ENCODE measurements at places on chromosomes 3 and 15. TPM values are rescaled to one million over a fixed set of nuclear protein-coding genes. Genes with fewer than 3 reads are reported as not detected.

- DNase-seq, result peak; percentile 48
These were observed 369.1 kb downstream of the RBMS3 start for GRCh38 chr3:29649815-29650547.

- no peak for DNase-seq
These were observed 39.8 kb downstream of the TSC22D2 start for GRCh38 chr3:150447631-150448465.

The LEO1 gene
- 16.1 TPM for polyA plus RNA-seq

DNA sequence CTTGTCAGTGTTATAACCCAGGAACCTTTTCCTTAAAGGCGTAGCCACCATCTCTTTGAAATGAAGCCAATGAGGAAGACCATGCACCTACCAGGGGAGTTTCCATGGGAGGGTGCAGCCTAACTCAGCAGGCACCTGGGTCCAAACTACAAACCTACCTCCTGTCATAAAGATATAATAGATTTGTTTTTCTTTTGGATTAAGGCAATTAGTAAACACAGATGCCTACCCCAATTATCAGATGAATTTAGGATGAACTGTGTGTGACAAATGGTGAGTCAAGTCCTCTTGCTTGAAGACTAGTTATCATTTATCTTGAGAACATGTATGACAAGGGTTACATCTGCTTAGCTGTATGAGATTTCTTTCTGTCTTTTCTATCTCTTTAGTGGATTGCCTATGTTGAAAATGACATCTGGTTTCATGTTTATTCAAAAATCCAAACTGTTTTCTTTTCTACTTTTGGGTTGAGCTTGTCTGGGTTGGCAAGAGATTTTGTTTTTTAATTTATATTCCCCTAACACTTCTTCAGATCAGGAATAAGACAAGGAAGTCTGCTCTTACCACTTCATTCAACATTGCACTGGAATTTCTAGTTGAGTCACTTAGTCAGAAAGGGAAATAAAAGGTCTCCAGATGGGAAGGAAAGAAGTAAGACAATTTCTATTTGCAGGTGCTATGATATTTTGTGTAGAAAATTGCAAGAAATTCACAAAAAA, 149.9 kb downstream of the NEK10 start:
- no peak for DNase-seq

- DNase-seq, result no peak
These were observed 74.7 kb downstream of the FBN1 start for GRCh38 chr15:48570822-48571221.

DNA sequence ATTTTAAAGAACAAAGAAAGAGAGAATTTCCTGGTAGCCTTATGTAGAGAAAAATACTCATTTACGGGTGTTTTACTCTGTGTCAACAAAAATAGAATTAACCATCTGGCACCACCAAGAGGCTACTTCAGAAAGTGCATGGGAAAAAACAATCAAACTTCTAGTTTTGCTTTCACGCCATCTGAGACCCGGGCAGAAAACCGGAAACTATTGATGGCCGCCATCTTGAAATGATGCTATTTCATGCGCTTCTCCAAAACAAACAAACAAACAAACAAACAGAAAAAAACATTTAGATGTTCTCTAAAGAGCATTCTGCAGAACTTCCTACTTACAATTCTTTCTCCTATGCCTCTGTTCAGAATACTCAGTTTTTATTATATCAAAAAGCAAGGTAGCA, 49.4 kb upstream of the SYNPR start:
- DNase-seq, result peak; percentile 69

DNA sequence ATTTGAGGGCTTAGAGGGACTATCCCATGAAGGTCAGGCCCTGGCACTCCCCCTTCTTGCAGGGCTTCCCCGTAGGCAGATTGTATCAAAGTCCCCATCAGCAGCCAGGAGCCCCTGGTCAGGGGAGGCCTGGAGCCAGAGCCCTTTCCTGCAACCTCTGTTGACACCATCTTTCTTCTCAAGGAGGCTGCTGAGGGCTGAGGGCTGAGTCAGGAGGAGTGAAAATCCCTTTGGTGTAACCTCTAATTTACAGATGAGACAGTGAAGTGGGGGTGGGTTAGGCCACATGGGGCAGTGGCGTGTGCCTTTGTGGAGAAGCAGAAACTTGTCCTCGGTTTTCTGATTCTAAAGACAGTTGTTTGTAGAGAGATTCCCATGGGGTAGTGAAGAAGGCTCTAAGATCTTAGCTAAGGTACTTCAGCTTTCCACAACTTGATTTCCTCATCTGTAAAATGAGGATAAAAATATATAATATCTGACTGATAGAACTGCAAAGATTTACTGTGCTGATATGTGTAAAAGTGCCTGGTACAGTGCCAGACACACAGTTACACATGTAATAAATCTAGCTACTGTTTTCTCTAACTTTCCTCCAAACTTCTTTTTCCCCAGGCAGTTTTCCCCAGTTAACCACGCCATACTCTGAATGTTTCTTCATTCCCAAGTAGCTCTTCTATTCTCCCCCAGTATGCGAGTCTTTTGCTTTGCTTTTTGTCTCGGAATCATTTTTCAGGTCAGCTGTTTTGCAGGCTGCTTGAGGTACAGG, 249.4 kb upstream of the TPM1 start:
- DNase-seq, result no peak

The CHDH gene
- 0.15 TPM for polyA plus RNA-seq

GRCh38 chr3:71180524-71180923, 403.0 kb downstream of the FOXP1 start:
- no peak for DNase-seq

- DNase-seq, result no peak
These were observed 52.4 kb upstream of the NR2E3 start for GRCh38 chr15:71757741-71758530.

DNA sequence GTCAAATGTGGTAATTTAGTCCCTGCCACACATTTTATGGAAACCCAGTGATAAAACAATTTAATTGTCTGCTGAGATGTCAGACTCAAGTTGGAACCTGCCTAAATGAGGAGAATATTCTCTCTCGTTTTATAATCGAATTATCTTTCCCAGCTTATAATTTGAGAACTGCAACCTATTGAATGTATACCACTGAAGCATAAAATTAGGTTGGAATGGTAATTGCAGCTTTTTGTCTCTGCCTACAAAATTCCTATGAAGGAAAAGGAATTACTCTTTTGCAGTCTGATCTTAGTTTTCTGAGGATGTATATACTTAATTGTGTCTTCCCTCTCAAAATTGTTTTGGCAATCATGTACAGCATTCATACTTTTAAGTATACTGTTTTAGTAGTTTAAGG, 28.9 kb downstream of the RAD51 start:
- no peak for DNase-seq

- peak; percentile 53 for DNase-seq
These were observed 277.4 kb upstream of the NR2E3 start for GRCh38 chr15:71532994-71533393.

The SLC9C1 gene
- not detected for polyA plus RNA-seq

All from fibroblast of lung (primary cell).